H9 (cell line): ENCODE measurements at places on chromosomes 16 and 17.

DNA sequence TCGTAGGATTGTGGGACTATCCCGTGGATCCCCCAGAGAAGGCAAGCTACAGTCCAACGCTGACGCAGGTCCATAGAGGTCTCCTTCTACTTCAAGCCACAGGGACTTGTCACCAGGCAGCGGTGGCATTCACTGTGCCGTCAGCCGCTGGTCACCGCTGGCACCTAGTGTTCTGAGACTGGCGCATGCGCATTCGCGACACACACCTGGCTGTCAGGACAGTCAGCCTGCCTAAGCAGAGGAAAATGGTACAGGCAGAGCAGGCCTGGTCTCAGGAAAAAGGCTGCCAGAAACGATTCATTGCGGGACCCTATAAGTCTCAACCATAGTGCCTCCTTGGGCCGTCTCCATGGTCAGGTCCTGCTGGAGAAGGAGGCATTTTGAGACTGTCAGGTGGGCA, 138.0 kb upstream of the WSB1 start:
- DNase-seq: no peak

DNA sequence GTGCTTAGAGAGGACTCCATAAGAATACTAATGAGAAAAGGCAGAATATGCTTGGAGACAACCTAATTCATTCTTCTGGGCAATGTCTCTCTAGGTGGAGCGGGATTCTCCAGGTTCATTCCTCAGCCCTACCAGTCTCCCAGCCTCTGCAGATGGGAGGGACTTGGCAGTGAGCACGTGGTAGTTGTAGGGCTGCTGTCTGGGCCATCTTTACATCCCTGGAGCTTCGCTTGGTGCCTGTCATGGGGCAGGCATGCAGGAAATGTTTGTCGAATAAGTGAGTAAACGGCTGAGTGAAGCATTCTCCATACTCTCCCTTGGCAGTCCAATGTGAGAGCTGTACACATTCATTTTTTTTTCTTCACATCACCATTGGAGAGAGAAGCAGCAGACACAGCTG, 387.5 kb downstream of the UTP18 start:
- no peak for DNase-seq

DNA sequence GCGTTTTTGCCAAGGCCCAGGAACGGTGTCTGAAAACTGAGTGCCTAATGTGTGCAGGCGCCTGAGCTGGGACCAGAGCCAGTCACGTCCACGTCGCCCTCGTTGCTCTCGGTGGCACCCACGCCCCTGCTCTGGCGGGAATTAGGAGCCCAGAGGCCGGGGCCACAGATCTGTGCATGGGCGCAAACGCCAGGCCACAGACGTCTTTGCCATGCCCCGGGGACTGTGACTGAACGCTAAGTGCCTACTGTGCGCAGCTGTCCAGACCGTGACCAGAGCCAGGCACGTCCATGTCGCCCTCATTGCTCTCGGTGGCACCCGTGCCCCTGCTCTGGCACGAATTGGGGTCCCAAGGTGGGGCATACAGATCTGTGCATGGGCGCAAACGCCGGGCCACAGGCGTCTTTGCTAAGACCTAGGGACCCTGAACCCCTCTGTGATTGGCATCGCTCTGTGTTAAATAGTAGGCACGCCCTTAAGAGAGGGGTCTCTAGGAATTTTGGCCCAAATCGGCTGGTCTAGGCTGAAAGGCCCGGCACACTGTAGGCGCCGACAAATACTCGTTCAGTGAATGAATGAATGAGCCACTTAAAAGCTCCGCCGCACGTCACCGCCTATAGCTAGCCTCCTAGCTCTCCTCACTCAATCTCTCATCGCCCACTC, 827 bp upstream of the UBALD1 start:
- no peak for DNase-seq

GRCh38 chr16:21702276-21702675, 38.5 kb downstream of the OTOA start:
- no peak for DNase-seq

GRCh38 chr17:44120851-44121605, 2.4 kb downstream of the HDAC5 start:
- peak; percentile 34 for DNase-seq

GRCh38 chr16:88732172-88732960, 26.1 kb downstream of the CTU2 start:
- DNase-seq: no peak

- no peak for DNase-seq
These were observed 73.5 kb downstream of the GOSR1 start for GRCh38 chr17:30550512-30551273.

DNA sequence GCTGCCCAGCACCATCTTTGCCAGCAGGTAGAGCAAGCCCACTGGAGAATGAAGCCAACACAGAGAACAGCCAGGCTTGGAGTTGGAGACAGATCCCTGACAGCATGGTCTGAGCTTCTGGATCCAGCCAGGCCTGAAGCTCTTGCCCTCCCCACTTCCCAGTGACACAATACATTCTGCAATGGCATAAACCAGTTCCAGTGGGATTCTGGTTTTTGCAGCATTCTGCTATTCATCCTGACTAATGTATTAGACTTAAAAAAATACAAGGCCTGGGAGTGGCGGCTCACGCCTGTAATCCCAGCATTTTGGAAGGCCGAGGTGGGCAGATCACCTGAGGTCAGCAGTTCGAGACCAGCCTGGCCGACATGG, 40.6 kb upstream of the LITAF start:
- no peak for DNase-seq

GRCh38 chr17:55563363-55563762, 52.1 kb upstream of the SMIM36 start:
- no peak for DNase-seq

DNA sequence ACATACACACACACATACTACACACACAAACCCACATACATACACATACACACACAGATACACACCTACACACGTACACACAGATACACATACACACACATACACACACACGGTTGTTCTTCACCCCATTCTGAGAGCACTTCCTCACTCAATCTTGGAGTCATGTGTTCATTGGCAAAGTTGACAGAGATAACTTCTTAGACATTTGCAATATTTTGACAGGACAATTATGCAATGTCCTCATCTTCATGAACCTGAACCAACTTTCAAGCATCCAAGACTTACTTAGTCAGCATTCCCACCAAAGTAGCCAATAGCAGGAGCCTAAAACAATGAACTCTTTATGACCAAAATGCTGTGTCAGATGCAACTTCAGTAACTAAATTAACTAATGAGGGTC, 77.1 kb upstream of the DNAH17 start:
- DNase-seq: no peak

- no peak for DNase-seq
These were observed 643.6 kb downstream of the HS3ST4 start for GRCh38 chr16:26335236-26335853.

GRCh38 chr16:66525396-66526180, 24.3 kb downstream of the TK2 start:
- DNase-seq: no peak

DNA sequence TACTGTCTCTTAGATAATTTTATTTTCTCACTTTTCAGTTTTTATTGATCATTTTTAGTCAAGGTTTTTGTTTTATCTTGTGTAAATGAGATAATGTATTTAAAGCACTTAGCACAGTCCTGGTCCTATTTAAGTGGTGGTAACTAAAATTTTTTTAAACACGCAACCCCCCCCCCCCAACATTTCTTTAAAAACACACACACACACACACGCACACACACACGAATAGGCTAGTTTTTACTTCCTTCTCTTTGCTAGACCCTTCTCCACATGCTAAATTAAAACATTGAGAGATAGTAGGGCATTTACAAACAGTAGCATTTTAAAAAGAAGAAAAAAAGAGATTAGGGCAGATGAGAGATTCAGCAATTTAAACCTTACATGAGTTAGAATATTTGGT, 5.0 kb downstream of the NFATC3 start:
- DNase-seq: no peak

DNA sequence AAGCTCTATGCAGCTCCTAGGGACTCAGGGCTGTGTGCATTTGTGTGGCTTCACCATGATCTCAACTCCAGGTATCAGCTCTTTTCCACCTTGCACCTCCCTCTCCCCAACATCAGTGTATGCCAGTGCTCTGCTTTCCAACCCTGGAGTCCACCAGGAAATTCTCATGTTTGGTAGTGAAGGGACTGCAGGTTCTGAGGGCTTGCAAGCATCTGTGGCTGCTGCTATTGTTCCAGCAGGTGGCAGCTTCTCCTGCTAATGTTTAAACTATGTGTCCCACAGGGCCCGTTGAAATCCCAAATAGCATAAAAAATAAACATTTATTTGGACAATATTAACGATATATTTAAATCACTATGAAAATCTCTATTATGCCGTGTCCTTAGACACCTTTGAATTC, 82.0 kb downstream of the RGS9 start:
- DNase-seq: no peak

DNA sequence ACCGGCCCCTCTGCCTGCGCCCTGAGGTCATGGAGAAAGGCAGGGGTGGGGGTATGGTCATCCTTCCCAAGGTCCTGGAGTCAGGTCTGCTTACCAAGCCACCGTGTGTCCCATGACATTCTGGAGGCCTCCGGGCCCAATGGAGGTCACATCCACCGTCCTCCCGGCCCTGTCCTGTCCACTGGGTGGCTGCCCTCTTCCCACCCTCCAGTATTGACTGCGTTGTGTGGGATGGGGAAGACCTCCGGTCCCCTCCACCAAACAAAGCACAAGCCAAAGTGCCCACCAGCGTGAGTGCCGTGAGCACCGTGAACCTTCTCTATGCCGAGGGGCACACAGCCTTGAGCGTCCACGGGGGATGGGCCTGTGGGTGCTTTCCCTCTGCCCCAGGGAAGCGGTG, 37.2 kb downstream of the LMF1 start:
- no peak for DNase-seq

DNA sequence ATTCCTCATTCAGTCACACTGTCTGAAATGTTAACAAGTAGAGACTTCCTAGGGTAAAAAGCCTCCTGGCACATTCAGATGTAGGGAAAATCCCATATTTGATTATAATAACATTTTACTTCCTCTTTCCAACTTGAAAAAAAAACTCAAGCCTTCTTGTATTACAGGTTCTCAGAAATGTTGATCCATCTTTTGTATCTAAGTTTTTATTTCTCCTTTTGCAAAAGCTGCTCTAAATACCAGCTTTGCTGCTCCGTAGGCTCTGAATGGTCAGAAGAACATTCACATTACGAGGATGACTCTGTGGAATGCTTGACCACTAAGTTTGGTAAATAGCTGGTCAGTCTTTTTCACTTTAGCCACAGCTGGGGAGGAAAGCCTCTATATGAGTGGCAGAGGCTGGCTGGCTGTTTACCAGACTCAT, 13.2 kb upstream of the HEATR6 start:
- no peak for DNase-seq

- peak; percentile 52 for DNase-seq
These were observed 113.9 kb upstream of the TBX2 start for GRCh38 chr17:61285526-61286320.

DNA sequence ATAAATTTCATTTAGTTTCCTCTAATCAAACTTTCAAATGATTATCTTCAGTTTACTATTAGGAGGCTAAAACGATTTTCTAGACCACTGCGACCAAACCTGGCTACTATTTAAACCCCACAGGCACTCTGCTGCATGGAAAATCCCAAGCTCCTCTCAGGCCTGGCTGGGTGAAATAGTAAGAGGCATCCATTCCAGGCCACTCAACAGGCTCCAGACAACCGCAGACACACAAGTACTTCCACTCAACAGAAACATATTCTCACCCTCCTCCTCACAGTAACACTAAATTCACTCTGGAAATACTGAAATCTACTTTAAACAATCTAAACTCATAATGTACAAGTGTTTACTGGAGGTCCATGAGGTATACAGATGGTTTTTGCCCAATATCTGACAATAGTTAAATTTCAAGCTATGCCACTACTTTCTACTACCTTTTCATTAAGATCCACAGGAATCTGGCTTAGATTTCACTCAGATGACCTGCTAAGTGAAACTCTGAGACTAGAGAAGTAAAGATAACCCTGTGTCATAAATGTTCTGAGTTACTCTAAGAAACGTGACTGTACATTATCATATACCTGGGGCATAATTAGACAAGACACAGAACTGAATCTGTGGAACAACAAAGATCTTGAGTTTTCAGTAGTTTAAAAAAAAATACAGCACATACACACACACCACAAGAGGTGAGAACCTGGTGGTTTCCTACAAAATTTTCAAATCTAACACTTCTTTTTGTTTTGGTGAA, 10.4 kb downstream of the VPS53 start:
- no peak for DNase-seq

DNA sequence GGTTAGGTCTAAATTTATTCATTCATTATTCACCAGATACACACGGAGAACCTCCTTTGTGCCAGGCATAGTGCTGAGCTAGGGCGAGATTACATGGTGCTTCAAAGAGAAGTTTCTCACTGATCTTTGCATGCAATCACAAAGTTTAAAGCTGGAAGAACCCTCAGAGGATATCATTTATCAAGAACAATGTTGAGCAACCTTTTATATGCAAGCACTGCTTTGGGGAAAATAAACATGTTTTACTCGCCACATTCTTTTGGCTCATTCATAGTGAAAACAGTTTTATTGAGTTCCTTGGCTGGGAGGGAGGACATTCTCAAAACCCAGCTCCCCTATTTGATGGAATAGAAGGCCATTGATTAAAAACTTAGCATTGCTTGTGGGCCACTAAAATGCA, 49.8 kb upstream of the XYLT1 start:
- no peak for DNase-seq

DNA sequence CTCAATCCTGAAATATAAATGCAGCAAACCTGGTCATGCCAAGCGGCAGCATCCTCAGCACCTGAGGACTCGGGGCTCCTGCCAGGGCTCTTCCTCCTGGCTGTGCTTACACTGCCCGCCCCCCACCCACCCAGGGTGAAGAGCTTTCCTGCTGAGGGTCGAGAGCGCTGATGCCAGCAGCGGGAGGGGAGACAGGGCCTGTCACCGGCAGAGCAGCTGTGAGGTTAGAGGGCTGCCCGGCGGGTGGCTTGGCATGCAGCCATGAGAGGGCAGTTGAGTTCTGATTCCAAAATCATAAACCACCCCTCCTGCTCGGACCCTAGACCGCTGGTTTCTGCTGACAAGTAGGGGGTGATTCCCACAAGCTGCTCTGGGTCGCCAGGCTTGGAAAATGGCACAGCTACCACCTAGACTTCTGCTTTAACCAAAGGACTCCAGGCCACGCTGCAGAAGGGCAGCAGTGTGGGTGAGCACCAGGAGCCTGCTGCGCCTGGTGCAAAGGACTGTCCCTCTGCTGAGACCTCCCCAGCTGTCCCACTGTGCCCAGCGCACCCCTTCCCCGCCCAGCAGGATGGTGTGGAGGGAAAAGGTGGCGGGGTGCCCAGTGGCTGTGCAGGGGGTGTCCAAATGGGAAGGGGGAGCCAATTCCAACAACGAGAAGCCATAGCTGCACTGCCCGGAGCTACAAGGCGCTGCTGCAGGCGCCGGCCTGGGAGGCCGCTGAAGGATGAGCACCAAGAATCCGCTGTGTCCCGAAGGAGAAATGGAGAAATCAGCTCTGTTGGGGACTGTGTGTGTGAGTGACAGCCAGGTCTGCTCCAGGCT, 26.6 kb downstream of the MXRA7 start:
- no peak for DNase-seq

DNA sequence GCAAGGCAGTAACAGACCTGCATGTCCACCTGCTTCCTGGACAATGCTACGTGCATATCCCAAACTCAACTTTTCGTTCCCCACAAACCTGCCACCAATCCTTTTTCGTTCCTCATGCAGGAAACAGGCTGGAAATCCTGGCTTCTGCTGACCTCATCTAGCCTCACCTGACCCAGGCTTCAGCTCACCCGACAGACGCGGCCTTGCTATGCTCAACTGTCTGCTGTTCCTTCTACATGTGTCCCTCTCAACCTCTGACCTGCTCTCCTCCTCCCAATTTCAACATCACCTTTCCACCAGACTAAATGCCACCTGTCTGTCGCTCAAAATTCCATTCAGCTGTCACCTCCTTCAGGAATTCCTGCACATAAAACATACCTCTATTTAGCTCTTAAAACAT, 44.5 kb downstream of the XPO6 start:
- no peak for DNase-seq
